ENCODE measurements at places on chromosomes 5 and 9. TPM values are rescaled to one million over a fixed set of nuclear protein-coding genes. Genes with fewer than 3 reads are reported as not detected.

RECK gene
- 10.3 TPM for total RNA-seq

PHF24 gene
- 0.68 TPM for total RNA-seq

CARD9 gene
- 5.6 TPM for total RNA-seq

DNA sequence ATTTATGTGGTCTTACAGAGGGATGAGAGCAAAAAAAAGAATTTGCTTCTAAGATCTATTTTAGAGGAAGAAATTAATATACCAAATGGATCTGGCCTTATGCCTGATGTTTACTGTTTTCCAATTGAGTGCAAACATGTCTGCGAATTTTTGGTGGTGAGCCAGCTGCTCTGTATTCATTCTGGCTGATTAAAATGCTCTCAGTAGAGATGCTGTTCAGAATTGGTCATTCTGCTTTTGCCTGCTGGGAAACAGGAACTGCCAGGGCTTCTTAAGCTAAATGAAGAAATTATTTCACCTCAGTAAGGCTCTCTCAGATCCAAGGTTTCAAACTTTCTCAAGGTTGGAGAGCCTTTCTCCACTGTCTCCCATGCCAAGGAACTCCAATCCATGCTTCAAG is 132.0 kb upstream of the SV2C start:
- no peak for DNase-seq

DNA sequence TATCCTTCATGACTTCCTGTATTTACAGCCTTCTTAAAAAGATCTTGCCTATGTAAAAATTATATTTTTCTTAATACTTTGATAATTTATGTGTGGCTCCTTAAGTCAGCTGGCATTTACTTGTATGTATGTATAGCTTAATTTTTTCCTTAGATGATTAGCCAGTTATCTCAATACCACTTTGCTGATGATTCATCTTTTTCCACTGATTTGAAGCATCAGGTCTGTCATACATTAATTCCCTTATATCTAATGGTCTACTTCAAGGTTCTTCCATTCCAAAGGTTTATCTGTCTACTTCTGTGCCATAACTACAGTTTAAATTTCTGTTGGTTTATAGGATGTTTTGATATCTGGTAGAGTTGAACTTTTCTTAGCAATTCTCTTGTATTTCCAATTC is 44.9 kb upstream of the MTMR12 start:
- DNase-seq: no peak

GRCh38 chr9:135045928-135046738 is 41.3 kb upstream of the OLFM1 start:
- peak; percentile 18 for DNase-seq

- no peak for DNase-seq
Measured at GRCh38 chr9:134283111-134283515, 43.1 kb upstream of the RXRA start.

DNA sequence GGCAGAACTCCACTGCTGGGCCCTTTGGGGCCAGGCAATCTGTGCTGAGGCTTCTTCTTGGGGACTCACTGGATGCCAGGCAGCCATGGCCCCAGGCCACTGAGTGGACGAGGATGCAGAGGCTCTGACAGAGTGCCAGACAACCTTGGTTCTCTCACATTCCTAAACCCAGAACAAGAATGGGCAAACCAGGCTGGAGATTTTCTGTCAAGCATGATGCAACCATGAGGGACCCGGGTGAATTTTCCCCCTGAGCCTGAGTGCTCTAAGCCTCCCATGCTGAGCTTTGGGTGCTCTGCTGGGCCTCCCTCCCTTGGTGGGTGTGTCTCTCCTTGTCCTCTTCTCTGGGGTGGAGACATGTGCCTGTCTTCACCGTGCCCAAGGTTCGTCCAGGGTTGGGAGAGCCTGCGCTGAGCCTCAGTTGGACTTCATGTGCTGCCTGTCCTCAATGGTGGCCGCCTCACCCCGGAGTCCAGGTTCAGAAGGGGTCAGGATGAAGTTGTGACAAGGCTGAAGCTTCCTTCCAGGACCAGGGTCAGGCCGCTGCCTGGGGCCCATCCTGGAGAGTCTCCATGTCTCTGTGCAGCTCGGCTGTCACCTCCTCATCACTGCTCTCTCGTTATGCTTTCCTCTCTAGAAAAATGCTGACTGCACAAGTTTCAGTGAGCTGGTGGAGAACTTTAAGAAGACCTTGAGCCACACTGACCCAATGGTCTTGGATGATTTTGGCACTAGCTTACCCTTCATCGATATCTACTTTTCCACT is 24.1 kb downstream of the PITX1 start:
- DNase-seq: no peak

- no peak for DNase-seq
Measured at GRCh38 chr5:164627021-164627420, 1121.6 kb downstream of the MAT2B start.

GRCh38 chr9:127457191-127457878 is 6.0 kb downstream of the LRSAM1 start:
- peak; percentile 76 for DNase-seq

Measured in H9 (cell line).